ENCODE measurements at places on chromosomes 3 and 15.

DNA sequence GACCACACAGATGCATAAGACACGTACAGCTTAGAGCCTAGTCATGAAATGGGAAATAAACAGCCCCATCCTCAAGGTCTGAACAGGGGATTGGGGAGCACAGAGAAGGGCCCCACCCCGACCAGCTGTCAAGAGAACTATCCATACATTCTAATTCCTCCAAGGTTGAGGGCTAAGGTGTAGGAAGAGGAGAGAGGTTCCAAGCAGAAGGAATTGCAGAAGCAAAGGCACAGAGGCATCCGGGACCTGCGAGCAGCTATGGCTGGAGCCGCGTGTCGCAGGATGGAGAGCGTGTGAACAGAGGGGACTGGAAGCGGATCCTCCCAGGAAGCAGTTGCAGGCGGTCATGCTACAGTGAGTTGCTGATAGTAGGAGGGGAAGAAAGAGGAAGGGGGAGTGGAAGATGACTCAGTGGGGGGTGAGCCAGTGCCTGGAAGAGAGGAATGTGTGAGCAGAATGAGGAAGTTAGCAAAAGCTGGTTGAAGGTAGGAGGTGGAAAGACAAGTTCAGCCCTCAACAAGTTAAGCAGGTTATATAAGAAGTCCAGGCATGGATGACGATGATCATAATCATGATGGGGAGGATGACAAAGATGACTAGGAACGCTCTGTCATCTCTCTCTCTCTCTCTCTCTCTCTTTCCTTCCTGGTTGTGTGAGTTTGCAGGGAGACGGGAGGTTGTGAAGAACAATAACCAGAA is 89.7 kb downstream of the LIPC start:
- no peak for DNase-seq

- DNase-seq: no peak
These were observed 4.4 kb upstream of the IDH2 start for GRCh38 chr15:90106522-90107117.

- DNase-seq: no peak
These were observed 250.0 kb downstream of the XXYLT1 start for GRCh38 chr3:195020921-195021320.

- no peak for DNase-seq
These were observed 23.0 kb downstream of the CPN2 start for GRCh38 chr3:194328053-194328657.

DNA sequence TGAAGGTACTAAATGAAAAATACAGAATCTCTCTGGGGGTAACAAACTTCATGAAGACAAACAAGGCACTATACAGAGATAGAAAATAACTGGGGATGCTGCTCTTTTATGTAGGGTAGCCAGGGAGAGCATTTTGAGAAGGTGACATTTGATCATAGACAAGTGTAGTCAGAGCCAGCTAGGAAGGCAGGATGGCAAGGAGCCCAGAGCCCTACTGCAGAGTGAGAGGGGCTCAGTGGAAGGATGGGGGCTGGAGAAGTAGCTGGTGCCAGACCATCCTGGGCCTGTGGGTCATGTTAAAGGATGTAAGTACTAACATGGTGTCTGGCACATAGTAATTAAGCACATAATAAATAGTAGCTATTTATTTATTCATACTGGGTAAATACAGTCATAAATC is 133.6 kb downstream of the MEIS2 start:
- DNase-seq: no peak

GRCh38 chr15:44033894-44034293 is 161.2 kb downstream of the FRMD5 start:
- DNase-seq: no peak

DNA sequence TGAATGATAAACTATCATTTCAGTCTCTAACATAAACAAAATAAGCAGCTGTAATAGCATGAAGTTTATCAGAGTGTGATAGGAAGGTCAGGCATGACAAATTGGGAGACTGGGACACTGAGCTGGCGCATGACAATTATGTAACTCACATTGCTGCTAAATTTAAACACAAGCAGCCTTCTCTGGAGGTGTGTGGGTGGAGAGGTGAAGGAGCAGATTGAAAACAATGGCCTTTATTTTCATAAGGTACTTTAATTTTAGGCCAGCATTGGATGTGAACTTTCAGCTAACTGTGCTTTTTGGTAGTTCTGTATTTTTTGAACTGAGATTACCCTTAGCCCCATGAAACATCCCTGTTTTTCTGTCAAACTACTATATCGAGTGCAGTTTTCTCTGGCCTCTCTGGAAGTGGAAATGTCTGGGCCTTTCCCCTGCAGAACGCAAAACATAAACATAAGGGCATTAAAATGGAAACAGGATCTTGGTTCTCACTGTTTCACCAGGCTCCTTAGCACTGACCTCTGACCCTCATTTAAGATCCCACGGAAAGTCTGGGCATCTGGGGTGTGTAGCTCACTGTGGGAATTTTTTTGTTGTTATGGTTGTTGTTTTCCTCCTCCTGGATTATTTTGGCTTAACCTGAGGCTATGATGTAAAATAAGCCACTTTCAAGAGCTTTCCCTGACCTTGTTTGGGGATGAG is 160.1 kb upstream of the DPH6 start:
- DNase-seq: no peak

GRCh38 chr15:48667701-48668100 is 22.2 kb upstream of the FBN1 start:
- no peak for DNase-seq

- DNase-seq: no peak
These were observed 207.7 kb downstream of the PLOD2 start for GRCh38 chr3:145953316-145953715.

DNA sequence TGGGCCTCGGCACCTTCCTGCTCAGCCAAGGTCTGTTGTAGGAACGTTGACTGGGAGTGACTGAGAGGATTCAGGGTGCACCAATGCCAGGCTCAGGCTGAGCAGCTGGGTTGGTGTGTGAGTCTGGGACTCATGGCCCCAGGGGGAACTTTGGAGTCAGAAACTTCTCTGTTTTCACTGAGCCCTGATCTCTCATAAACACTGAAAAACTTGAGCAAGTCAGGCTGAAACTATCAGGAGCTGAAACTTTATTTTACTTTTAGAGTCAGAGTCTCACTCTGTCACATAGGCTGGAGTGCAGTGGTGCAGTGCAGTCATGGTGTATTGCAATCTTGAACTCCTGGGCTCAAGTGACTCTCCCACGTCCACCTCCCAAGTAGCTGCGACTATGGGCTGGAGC is 3.0 kb downstream of the TRAK1 start:
- DNase-seq: no peak
